ENCODE measurements at places on chromosomes 1 and 21.

GRCh38 chr1:235297579-235297978 is 30.4 kb downstream of the ARID4B start:
- no peak for DNase-seq

- no peak for DNase-seq
Measured at GRCh38 chr1:63678200-63678599, 85.0 kb downstream of the PGM1 start.

DNA sequence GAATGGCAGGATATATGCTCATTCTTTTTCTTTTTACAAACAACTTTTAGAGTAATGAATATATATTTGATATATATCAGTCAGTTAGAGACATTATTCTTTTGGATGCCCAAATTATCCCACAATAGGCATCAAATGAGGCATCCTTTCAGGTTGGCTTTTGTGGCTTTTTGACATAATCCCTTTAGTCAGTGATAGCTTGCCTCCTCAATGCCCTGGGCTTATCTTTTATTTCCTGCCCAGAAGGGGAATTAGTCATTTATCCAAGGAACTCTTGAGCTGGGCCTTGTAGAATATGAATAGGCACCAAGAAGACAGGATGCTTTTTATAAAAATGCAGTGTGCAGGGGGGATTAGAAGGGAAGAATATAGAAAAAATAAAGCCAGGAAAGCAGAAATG is 22.2 kb downstream of the EPHX4 start:
- no peak for DNase-seq

- DNase-seq, result no peak
Measured at GRCh38 chr21:29256126-29256910, 42.4 kb upstream of the BACH1 start.

DNA sequence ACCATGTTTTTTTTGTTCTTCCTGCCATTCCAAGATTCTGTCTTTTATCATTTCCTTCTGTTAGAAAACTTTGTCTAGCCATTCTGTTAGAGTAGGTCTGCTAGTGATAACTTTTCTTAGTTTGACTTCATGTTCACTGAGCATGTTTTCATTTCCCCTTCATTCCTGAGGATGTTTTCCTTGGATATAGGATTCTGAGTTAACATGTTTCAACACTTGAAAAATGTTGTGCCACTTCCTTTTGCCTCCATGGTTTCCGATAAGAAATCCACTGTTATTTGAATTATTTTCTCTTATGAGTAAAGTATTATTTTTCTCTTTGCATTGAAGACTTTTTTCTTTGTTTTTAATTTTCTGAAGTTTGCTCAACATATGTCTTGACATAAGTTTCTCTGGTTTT is 66.7 kb downstream of the ATP1A1 start:
- DNase-seq, result no peak

- no peak for DNase-seq
Measured at GRCh38 chr1:17233675-17234320, 15.1 kb upstream of the PADI3 start.

- DNase-seq, result no peak
Measured at GRCh38 chr1:226310637-226311195, 1.8 kb upstream of the LIN9 start.

- no peak for DNase-seq
Measured at GRCh38 chr1:54111624-54112023, 41.2 kb downstream of the CDCP2 start.

DNA sequence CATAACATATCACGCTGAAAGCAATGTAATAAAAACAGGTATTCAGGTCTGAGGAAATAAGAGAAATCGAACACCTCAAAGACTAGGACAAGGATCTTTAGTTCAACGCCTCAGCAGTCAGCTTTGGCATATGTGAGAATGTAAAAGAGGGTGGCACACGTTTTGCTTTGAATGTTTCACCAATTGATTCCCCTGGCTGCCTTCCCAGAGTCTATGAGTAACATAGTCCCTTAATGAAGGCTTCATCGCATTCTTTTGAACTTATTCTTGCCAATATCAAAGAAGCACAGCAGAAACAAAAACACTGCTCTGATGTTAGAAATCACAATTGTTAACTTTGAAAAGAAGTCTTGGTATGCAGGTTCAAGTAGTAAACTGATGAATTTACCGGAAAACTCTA is 764.8 kb downstream of the ADGRL2 start:
- DNase-seq, result no peak

GRCh38 chr1:186463511-186463910 is 2.6 kb upstream of the PDC start:
- no peak for DNase-seq

- no peak for DNase-seq
Measured at GRCh38 chr21:32474179-32475059, 61.9 kb downstream of the EVA1C start.

DNA sequence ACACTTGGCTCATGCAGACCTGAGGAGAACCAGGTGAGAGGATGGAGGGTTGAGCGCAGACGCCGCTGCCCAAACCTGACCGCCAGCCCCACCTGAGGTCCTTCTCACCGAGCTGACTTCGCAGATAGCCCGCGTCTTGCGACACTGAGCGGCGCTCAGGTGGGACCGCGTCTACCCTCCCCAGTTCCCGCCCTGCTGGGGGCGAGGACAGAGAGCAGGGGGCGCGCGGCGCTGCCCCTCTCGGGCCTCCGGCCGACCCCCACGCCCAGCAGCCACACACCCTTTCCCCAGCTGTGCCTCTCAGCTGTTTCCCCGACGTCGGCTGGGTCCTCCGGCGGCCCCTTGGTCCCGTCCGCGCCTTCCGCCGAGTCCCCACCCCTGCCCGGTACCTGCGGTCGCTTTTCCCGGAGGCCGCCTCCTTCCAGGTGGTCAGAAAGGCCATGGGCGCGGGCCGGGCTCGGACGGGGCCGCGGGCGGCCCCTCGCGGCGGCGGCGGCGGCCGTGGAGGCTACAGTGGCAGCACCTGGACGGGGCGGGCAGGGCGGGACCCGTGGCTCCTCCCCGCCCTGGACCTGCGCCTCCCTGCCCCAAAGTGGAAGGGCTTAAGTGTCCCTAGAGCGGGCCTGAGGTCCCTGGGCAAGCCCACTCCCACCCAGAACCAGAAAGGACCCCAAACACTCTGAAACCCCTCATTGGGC is 14.4 kb upstream of the TTC39A start:
- DNase-seq, result no peak

GRCh38 chr1:183097438-183098051 is 74.3 kb downstream of the LAMC1 start:
- DNase-seq, result no peak

GRCh38 chr1:205632669-205633169 is 908 bp upstream of the ELK4 start:
- DNase-seq, result no peak

DNA sequence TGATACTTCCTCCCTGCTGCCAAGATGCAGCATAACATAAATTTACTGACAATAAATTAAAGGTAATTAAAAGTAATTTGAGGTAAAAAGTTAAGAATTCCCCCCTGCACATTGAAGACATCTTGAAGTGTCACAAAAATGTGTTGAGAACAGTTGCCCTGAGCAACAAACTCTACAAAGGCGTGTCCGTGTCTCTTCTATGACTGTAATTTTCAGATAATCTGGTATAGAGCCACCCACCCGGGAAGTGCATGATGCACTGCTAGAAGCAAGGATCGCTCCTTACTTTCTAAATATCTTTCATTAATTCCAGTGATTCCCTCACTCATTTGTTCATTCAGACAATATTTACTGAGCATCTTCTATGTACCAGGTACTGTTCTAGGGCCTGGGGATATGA is 11.0 kb upstream of the CASQ1 start:
- no peak for DNase-seq

DNA sequence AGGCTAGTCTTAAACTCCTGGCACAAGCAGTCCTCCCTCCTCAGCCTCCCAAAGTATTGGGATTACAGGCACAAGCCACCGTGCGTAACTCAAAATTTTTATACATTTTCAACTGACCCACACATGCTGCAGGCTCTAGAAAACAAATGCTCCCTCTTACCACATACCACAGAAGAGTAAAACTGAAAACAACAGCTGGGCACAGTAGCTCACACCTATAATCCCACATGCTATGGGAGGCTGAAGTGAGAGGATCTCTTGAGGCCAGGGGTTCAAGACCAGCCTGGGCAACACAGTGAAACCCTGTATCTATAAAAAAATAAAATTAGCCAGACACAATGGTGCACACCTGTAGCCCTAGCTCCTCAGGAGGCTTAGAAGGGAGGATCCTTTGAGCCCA is 56.7 kb downstream of the AKT3 start:
- DNase-seq, result no peak

DNA sequence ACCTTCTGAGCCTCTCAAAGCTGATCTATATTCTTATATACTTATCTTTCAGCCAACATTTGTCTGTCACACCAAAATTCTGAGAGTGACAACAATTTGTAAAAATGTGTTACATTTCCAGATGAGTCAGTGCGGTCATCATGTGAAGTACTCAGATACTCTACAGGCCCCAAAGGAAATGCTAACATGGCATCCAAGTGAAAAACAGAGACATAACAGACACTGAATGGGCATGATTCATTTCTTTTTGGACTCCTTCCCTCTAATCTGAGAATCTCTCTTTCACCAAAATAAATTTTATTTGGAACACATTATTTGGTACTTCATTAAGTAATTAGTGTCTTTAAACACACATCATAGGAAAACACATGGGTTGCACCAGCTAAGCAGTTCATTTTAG is 96.6 kb downstream of the SLC44A5 start:
- DNase-seq, result no peak

DNA sequence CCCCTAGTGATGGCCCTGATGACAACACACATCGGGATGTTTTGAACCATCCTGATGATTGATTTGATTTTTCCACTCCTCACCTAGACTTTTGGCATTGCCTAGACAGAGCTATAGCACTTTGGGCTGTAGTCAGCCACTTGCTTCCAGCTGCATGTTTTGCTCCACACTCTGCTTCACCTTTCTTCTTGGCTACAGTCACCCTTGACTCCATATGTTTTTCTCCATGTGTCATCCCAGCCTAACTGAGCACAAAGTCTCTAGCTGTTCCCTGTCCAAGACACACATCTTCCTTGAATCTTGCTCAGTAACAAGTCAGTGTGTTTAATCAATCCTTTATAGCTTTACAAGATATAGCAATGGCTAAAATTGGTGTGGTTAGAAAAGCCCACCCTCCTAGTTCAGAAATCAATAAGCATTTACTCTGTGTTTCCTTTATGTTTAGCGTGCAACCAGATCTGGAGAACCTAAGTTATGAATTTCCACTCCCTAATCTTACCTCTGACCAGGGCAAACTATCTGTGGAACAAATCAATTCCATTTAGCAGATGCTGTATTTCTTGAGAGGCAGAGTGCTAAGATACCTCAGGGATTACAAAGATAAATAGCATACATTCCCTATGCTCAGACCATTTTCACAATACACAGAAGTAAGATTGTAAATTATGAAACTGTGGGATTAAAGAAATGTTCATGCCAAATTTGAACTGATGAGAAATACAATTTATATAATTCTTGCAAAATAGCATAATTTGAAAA is 98.4 kb upstream of the LYPLAL1 start:
- DNase-seq, result no peak

DNA sequence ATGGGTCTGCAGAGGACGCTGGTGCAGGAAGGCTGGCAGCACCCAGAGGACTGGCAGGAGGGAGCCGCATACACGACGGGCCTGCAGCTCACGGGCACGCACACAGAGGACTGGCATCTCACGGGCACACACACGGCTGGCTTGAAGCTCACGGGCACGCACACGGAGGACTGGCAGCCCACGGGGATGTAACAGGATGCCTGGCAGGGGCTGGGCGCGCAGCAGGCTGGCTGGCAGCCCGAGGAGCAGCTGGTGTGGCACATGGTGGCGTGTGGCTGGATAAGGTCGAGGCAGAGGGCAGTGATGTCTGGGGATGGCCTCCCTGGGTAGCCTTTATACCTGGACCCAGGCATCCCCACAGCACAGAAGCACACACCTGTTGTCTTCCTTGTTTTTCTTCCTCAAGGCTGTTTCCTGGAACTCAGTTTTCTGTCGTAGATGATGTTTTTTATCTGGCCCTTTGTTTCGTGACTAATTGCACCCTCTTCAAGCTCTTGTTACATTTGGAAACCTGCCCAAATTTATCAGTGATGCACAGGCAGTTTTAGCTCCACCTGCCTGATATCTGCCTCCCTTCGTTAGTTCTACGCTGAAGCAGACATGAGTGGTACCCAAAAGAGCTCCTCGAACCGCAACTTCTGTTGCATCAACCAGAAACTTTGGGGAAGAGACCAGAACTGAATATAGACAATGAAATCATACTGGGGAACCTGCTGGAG is at the start of gene KRTAP12-1:
Gene KRTAP12-1, minus strand, starts transcription at position 303 of the 719 bp plus-strand sequence. Its CDS starts 40 bp downstream, at position 263.
- DNase-seq, result no peak

GRCh38 chr1:188782220-188782841 is 1695.3 kb downstream of the BRINP3 start:
- DNase-seq, result no peak

GRCh38 chr1:32111789-32112188 is 3.9 kb downstream of the KPNA6 start:
- DNase-seq, result no peak

DNA sequence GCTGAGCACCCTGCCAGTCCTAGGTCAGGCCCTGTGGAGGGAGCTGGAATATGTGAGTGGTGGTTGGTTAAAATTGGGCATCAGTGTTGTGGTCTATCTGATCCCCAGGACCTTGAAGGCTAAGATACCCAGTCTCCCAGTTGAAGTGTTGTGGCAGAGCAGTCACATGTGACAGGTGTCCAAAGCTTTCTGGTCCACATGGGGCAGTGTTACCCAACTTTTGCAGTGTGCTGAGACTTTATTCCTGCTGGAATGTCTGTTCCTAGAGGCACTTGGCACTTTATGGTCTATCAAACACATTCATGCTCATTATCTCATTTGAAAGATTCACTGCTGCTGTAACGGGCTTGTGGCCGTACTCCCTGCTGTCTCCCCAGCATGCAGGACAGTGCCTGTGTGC is 21.0 kb upstream of the LORICRIN start:
- DNase-seq, result no peak

DNA sequence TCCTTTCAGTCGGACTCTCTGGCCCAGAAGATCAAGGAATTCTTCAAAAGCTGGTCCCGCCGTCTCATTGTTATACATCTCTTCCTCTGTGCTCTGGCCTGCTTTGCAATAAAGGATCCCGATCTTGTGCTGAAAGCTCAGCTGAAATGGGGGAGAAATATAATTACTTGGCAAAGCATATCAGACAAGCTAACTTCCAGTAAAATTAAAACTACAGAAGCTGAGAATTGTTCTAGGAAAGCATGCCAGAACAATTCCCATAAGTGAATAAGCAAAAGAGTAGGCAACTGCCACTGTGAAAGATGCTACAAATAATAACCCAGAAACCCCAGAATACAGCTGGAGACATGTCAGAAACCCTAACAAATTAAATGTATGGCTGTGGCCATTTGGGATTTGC is 146.1 kb downstream of the SIPA1L2 start:
- DNase-seq, result no peak

DNA sequence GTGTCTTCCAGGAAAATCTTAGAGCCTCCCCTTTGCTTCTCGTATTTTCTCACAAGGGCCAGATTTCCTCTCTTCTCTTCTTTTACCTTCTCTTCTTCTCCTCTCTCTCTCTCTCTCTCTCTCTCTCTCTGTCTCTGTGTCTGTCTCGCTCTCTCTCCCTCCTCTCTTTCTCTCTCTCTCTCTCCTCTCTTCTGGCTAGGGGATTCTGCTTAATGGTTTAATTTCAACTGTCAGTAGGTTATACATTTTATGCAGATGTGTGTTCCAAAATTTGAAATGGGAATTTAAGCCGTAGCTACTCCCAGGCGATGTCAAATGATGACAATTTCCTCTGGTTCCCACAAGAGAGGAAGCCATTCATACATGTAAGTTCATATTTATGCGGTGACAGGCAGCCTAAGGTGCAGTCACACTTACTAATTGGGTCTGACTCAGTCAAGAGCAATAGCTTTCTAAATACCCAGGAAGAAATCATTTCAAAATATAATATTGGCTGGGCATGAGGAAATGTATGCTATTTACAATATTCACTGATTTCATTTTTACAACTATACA is 1.4 kb downstream of the DSCAM start:
- DNase-seq, result no peak

GRCh38 chr1:159647616-159648015 is 60.0 kb downstream of the APCS start:
- no peak for DNase-seq

All from caudate nucleus (tissue), 63 donors.